ENCODE measurements at places on chromosomes 3 and 15.

GRCh38 chr3:74808506-74809275, 194.2 kb upstream of the CNTN3 start:
- no peak for DNase-seq

GRCh38 chr3:64067506-64068346, 44.4 kb upstream of the PSMD6 start:
- no peak for DNase-seq

DNA sequence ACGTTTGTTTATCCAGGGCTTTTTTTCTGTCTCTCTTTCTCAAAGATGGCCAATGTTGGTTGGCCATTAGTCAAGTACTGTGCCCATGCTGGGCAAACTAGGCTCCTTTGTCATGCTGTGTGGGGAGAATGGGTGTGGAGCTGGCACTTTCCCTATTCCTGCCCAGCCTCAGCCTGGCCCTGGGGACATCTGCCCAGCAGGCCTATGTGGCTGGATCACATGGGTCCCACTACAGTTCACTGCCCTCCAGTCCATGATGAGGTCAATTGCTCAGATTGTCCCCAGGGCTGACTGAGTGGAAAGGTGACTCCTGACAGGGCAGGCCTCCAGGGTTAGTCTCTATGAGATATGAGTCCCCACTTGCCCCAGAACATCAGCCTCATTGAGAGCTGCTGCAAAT, 54.4 kb upstream of the HERC1 start:
- DNase-seq = no peak

DNA sequence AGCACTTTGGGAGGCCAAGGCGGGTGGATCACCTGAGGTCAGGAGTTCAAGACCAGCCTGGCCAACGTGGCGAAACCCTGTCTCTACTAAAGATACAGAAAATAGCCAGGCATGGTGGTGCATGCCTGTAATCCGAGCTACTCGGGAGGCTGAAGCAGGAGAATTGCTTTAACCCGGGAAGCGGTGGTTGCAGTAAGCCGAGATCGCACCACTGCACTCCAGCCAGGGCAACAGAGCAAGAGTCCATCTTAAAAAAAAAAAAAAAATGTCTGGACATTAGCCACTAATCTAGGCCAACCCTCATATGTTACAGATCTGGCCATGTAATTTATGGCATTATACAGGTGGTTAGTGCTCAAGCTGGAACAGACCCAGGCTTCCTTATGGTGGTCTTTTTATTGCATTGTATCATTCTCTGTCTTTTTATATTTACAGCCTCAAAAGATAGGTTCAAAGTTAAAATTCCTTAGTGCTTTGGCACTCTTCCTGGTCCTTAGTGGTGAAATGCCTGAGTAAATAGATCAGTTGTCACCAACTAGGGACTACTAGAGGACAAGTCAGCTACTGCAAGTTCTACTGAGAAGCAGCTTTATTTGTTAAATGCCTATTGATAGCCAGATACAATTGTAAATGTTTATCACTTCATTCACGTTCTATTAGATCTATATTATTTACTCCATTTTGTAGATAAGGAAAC, 16.0 kb downstream of the STARD9 start:
- no peak for DNase-seq

DNA sequence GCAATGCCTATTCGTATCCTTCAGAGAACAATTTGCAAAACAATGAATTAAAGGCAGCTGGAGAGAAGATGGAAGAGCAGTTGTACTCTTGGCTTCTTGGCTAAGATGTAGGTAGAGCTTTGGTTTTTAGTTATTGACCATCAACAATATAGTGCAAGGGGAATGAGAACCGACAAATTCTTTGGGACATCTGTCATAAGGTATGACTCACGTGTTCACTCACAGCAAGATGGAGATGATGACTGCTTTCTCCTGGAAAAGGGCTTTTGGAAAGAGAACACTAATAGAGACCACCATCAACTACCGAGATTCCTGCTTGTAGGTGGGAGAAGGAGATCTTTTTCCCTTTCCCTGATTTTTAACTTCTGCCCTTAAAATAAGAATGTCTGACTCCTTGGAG, 234.9 kb downstream of the NTRK3 start:
- DNase-seq = no peak

GRCh38 chr3:179174898-179175297, 26.7 kb downstream of the PIK3CA start:
- DNase-seq = no peak

DNA sequence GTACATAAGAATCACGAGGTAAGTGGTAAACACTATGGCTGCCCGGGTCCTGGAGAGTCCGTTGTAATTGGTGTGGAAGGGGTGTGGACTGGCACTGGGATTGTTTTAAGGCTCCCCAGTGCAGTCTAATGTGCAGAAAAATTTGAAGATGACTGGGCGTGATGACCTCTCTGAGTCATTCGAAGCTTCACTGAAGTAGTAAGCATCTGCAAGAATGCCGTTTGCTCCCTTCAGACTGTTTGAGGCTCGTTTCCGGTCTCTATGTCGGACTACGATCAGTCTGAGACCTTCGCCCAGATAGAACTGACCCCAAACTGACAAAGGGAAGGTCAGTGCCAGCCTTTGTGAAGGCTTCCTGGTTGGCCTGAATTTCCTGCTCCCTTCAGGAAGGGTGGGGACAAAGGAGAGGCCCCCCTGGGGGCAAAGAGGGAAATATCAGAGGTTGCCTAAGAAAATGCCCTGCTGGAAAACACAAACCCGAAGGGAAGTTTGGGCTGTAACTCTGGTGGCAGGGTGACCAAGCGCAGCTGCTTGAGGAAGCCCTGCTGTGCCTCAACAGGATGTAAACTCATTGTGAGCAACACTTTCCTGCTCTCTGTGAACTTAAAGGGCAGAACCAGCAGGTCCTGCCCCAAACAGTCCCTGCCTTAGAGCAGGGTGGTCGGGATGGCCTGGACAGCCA, 34.6 kb downstream of the BTD start:
- DNase-seq = no peak

DNA sequence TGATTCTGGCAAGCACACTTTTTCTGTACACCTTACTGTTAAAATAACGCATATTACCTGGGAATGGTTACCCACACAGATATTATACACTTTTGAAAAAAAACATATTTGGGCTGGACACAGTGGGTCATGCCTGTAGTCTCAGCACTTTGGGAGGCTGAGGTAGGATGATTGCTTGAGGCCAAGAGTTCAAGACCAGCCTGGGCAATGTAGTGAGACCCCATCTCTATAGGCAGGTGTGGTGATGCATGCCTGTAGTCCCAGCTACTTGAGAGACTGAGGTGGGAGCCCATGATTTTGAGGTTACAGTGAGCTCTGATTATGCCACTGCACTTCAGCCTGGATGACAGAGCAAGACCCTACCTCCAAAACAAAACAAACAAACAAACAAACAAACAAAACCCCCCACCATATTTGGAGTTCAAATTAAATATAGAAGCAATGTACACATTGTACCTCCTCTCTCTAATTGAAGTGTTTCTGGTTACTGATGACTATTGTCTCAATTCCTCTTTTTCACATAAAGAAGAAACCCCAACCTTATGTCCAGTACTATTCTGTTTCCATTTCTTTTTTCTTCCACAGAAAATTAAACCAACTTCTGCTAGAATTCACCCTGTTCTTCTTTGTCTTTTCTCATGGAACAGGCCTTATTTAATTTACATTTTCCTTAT, 152.6 kb upstream of the UMPS start:
- DNase-seq = no peak

DNA sequence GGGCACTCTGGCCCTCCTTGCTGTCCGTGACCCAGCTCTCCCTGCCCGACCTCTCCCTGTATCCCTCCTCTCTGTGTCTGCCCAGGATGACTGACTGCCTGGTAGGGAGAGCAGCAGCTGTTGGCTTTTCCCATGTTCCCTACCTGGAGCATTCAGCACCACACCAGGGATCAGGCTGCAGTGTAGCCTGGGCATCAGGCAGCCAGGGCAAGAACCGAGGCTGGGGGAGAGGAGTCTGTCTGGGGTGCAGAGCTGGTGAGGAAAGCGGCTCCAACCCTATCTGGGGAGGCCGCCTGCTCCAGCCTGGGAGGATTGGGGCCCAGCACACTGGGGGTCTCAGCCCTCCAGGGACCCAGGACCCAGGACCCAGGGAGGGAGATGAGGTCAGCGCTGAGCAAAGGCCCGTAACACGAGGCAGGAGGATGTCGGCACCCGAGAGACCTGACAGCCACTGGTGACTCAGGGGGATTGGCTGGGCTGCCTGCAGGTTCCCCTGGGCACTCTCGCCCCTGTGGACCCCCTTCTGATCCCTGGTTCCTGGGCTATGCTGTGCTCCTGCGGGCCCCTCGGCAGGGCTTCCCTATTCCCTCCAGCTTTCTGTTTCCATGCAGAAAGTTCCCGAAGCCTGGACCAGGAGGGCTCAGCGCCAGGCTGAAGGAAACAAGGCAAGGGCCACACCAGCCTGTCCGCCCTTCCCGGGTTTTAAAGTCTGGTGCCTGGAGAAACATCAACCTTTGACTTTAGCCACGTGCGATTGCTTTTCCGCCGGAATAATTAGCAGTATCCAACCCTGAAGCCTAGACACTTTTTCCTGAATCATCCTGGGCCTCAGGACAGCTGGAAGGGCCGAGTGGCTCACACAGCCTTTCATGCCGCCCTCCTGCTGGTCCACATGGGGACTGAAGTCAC, 128.2 kb upstream of the MEF2A start:
- DNase-seq = no peak

DNA sequence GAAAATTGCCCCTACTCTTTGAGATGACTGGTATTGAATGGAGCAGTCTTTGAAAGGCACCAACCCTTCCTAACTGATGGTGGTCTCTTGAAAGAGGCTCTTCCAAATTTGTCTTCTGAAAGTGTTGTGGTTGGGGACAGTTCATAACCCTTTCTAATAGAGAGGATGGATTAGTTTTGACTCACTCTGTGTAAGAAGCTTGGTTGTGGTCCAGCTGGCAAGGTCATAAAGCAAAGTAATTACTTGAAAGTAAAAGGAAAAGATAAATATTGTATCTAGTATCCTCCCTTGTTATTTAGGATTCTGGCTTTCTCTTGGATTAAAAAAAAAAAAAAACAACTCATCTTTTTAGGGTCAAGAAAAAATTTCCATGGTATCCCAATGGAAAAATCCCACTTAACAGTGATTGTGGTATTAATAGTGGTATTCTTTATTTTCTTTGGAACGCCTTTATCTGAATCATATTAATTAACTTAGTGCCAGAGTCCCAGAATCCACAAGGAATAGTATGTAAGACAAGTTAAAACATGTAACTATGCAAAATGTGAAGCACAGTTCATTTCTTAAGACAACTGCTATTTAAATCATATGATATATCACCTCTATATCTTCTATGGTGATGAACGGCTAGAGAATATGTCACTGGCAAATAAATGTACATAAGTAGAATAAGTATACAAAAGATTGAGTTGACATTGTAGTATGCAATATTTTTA, 469.3 kb upstream of the CDIN1 start:
- no peak for DNase-seq

DNA sequence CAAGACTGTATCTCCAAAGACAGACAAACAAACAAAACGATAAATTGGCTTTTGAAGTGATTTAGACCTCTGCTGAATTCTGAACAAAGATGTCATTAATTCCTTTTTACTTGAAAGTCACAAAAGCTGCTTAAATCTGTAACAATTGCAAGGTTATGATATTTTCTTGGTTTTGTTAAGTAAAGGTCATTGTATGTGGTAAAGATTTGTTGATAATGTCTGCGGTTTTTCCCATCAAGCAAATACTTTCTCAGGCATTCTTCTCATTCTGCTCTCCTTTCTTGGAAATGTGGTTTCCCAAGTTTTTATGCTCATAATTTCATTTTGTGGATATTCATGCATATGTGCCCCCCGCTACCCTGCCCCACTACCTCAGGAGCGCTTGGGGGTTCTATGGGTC, 116.5 kb downstream of the SLMAP start:
- no peak for DNase-seq

GRCh38 chr3:82015241-82015640, 253.8 kb upstream of the GBE1 start:
- DNase-seq = no peak

GRCh38 chr15:87722941-87723691, 533.4 kb downstream of the NTRK3 start:
- no peak for DNase-seq

DNA sequence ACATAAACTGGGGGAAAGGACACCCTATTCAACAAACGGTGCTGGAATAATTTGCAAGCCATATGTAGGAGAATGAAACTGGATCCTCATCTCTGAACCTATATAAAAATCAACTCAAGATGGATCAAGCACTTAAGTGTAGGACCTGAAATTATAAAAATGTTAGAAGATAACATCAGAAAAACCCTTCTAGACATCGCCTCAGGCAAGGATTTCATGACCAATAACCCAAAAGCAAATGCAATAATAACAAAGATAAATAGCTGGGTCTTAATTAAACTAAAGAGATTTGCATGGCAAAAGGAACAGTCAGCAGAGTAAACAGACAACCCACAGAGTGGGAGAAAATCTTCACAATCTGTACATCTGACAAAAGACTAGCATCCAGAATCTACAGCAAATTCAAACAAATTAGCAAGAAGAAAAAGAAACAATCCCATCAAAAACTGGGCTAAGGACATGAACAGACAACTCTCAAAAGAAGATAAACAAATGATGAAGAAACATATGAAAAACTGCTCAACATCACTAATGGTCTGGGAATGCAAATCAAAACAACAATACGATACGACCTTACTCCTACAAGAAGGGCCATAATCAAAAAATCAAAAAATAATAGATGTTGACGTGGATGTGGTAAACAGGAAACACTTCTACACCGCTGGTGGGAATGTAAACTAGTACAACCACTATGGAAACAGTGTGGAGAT, 408.7 kb downstream of the CNTN6 start:
- no peak for DNase-seq

- DNase-seq = no peak
These were observed 5.2 kb upstream of the RARRES1 start for GRCh38 chr3:158737410-158737809.

GRCh38 chr3:118977118-118977517, 57.5 kb downstream of the IGSF11 start:
- no peak for DNase-seq

GRCh38 chr15:68829068-68829467, 8.4 kb upstream of the ANP32A start:
- DNase-seq = no peak

DNA sequence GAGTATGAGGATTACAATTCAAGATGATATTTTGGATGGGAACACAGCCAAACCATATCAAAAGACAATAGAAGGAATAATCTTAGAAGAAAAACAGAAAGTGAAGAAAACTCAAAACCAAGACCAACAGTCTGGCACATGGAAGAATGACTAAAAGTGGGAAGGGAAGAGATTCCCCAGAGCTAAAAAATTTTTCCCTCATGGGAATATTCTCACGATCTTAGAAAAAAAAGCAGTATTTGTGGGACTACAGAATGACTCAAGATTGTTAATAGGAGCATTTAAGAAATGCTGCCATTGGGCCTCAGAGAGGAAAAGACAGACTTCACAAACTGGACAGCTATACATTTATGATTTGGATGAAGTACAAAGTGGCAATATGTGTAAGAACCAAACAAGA, 18.3 kb downstream of the OSTN start:
- no peak for DNase-seq

Data from GM12864 (cell line).